ENCODE measurements at places on chromosomes 3 and 15.

- no peak for DNase-seq
Observed at GRCh38 chr3:39272191-39272590, 7.6 kb downstream of the CX3CR1 start.

DNA sequence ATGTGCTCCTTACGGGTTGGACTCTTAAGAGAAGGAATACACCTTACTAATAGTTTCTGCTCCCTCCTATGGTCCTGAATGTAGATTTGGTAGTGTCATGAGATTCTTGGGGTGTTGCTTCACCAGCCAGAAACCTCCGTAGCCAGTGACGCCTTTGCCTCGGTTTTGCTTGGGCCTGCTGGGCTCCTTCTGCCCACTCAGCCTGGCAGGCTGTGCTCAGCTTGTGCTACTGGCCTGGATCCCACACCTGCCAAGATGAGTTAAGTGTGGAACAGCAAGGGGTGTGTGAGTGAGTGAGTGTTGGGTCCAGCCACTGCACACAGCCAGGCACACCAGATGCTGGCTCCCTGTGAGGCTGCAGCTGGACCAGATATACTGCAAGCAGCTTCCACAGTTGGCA, 560.1 kb downstream of the NLGN1 start:
- no peak for DNase-seq

- peak; percentile 80 for DNase-seq
Observed at GRCh38 chr3:177545964-177546363, 348.7 kb upstream of the TBL1XR1 start.

DNA sequence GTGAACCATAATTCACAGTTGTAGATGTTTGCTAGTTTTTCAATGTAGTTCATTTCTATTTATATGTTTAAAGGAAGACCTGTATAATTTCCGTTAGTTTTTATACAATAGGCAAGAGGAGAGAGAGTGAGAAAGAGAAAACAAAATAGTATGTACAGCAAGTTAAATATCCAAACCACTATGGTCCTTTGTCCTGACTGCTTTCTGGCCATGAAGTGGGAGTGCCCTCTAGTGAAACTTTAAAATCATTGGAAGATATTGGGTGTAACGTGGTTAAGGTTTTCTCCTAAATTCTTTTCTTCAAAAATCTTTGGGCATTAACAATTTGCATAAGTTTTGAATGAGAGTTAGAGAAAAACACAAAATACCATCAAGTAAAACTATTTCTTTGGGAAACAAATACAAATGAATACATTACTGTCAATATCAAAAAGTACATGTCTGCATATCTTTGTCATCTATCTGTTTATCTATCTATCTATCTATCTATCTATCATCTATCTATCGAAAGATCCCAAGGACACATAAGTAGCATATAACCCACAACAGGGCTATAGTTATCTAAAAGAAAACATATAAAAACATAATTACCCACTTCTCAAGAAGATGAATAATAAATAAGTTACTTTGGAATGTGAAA, 534.6 kb upstream of the ATP11B start:
- DNase-seq: peak; percentile 3

DNA sequence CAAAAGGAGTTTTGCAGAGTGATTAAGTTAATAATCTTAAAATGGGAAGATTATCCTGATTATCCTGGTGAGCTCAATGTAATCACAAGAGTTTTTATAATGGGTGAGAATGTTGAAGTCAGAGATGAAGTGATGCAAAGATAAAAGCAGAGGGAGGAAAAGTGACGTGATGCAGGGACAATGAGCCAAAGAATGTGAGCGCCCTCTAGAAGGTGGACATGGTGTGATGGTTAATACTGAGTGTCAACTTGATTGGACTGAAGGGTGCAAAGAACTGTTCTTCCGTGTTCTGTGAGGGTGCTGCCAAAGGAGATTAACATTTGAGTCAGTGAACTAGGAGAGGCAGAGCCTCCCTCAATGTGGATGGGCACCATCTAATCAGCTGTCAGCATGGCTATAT, 569.6 kb upstream of the AGTR1 start:
- no peak for DNase-seq
